ENCODE measurements at places on chromosomes 2 and 18.

GRCh38 chr18:40849886-40850285 lies 1105.1 kb upstream of the PIK3C3 start:
- no peak for DNase-seq

GRCh38 chr2:152499896-152500735 lies 165.1 kb downstream of the FMNL2 start:
- no peak for DNase-seq

DNA sequence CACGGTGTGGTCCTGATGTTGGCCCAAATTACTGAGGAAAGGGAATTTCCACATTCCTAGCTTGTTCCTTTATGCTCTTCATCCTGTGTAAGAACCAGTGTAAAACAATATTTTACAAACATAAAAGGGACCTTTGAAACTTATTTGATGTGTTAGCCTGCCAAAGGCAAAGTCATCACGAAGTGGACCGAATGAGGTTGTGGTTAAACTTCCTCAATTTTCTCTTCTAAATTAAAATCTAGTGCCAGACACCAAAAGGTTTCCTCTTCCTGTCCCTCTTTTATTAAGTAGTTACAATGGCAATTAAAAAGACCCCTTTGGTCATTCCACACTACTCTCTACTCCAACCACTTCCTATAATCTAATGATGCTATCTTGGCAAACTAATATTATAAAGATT lies 279.8 kb downstream of the AFF3 start:
- no peak for DNase-seq

DNA sequence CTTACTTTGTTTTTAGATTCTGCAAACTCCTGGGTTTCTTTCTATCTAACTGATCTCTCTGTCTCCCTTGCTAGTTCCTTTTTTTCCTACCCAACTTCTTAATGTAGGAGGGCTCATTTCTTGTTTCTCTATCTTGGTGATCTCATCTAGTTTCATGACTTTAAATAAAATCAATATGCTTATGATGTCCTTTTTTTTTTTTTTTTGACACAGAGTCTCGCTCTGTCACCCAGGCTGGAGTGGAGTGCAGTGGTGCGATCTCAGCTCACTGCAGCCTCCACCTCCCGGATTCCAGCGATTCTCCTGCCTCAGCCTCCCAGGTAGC lies 42.2 kb upstream of the IL1RL1 start:
- DNase-seq = no peak

- DNase-seq = no peak
Observed at GRCh38 chr2:32760628-32761027, 132.8 kb downstream of the TTC27 start.

DNA sequence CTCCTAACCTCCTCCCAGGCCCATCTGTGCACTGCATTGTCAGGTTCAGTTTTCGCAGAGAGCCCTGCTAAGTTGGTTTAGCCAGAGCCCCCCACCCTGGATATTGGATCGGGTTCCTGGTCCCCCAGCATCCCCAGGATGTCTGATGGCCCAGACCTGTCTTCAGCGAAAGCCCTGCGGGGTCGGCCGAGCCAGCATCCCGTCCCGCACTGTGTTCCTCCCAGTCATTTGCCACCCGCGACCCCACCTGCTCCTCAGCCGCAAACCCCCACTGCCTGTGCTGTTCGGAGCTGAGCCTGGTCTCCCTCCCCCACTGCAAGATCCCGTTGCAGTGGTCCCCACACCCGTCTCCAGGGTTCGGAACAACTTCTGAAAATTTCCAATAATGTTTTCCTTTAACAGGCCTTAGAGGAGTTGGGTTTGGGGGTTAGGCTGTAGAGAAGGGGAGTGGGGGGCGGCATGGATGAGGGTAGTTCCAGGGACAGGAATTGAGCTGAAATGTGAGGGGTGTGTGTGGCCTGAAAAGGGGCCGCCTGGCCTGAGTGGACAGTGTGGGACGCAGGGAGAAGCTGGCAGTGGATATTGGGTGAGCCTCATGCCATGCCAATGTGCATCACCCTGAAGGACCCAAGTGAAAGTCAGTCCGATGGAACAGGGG lies 1.6 kb upstream of the COPS9 start:
- no peak for DNase-seq

GRCh38 chr2:240819126-240819857 lies 727 bp downstream of the KIF1A start:
- DNase-seq = no peak

- DNase-seq = no peak
Observed at GRCh38 chr2:238140040-238140439, 1.6 kb downstream of the KLHL30 start.

GRCh38 chr2:226799976-226800940 lies 638 bp upstream of the IRS1 start:
- no peak for DNase-seq

- DNase-seq = no peak
Observed at GRCh38 chr2:4445821-4446220, 742.4 kb downstream of the DCDC2C start.

DNA sequence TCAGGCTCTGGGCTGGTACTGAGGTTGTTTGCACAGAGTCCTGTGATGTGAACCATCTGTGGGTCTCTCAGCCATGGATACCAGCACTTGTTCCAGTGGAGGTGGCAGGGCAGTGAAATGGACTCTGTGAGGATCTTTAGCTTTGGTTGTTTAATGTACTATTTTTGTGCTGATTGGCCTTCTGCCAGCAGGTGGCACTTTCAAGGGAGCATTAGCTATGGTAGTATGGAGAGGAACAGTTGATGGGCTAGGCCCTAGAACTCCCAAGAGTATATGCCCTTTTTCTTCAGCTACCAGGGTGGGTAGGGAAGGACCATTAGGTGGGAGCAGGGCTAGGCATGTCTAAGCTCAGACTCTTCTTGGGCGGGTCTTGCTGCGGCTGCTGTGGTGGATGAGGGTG lies 257.0 kb upstream of the GYPC start:
- DNase-seq = no peak

- no peak for DNase-seq
Observed at GRCh38 chr2:240359695-240360094, 75.8 kb upstream of the GPC1 start.

- no peak for DNase-seq
Observed at GRCh38 chr2:211089127-211089526, 532.7 kb downstream of the CPS1 start.

DNA sequence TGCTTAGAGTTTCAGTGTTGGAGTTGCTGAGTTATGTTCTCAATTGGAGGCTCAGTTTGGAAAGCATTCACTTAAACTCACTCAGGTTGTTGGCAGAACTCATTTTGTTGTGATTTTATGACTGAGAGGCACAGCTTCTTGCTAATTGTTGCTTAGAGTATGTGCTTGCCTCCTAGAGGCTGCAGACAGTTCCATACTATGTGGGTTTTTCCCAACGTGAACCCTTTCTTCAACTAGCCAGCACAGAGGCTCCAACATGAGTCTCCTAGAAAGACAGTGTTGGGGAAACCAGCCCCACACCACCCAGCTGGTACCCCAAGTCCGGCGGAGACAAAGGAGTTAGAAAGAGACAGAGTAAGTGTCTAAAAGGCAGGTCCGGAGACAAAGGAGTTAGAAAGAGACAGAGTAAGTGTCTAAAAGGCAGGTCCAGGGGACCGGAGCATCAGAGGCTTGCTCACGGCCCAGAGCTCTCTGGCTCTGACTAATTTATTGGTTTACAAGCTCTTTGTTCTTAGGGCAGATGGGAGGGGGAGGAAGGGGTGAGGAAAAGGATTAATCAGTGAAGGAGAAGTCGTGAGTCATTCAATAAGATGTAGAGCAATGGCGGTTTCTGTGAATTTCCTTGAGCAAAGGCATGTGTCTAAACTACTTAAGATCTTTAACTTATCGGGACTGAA lies 999.7 kb upstream of the LRRTM1 start:
- no peak for DNase-seq

DNA sequence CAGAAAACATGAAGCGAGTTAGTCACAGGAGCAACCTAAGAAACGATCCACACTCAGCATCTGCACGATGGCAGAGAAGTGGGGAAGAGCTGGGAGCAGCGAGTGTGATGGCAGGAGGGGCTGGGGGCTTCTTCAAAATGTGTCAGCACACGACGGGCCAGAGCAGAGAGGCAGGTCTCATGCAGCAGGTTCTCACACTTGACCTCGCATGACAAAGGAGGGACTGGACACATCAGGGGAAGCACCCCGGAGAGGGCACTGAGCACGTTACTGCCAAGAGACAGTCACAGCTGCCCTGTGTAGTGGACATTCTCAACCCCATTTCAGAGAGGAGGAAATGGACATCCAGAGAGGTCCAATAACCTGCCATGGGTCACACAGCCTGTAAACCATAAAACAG lies 104.1 kb upstream of the CAPN13 start:
- no peak for DNase-seq

- DNase-seq = no peak
Observed at GRCh38 chr2:219995991-219996765, 368.7 kb downstream of the SLC4A3 start.

- DNase-seq = no peak
Observed at GRCh38 chr18:63725682-63726480, 23.1 kb downstream of the SERPINB11 start.

GRCh38 chr2:167424803-167425755 lies 536.8 kb downstream of the XIRP2 start:
- no peak for DNase-seq

GRCh38 chr18:34773961-34774766 lies 64.1 kb downstream of the DTNA start:
- no peak for DNase-seq

GRCh38 chr2:143524119-143524553 lies 394.9 kb downstream of the ARHGAP15 start:
- DNase-seq = no peak

GRCh38 chr2:149861034-149861433 lies 273.5 kb upstream of the MMADHC start:
- no peak for DNase-seq

- DNase-seq = no peak
Observed at GRCh38 chr2:213678437-213679218, 394.4 kb downstream of the SPAG16 start.

- DNase-seq = no peak
Observed at GRCh38 chr2:207296265-207296948, 130.7 kb upstream of the KLF7 start.

DNA sequence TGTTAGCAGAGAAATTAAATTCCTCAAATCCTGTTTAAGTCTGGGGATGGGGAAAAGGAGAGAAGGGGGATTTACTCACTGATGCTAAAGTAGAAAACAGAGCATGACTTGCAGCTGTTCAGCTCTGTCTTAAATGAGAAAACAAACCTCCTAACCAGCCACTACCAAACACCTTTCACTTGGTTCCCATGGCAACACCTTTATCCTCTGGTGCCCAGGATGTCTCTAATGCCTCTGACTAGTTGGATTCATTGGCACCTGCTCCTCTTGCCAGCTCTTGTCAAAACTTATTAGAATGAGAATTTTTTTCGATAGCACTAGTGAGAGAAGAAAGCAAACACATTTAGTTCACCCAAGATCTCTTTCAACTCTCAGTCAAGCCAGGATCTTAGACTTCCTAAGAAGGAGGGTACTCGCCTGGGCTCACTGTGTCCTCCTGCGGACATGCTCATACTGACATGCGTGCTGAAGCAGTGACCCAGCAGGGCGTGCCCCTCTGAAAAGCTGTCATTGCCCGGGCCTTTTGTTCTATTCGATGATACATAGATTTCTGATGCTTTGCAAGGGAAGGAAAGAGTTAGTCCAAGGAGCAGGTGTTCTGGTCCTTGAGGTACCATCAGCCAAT lies 656.0 kb upstream of the CELF4 start:
- no peak for DNase-seq

DNA sequence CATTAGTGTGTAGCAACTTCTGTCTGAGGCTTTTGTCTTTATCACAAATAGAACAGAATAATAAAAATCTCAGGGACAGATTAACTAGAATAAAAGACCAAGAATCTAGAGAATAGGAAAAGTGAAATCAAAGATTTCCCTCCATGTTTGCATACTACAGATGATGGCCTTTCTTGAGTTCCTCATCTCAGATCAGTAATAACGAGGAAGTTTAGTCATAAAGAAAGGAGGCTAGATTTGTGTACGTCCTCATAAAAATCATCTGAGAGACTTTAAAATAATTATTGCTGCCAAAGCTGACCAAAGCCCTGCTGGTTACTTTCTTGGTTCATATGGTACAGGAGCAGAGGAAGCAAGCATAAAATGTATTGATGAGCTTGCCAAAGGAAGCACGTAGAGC lies 117.3 kb downstream of the MIB1 start:
- DNase-seq = no peak

GRCh38 chr18:12327510-12328178 lies 19.6 kb downstream of the TUBB6 start:
- DNase-seq = peak; percentile 51

DNA sequence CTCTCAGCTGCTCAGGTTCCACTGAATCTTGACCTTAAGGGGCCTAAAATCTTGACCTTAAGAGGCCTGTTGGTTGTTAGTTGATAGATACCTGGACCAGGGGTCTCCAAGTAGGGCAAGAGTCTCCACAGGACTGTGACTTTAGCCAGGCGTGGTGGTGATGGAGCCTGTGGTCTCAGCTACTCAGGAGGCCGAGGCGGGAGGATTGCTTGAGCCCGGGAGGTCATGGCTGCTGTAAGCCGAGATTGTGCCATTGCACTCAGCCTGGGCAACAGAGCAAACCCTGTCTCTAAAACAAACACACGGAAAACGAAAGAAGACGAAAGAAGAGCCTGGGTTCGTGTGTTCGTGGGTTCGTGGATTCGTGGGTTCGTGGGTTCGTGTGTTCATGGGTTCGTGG lies 120.2 kb upstream of the CTDP1 start:
- no peak for DNase-seq

DNA sequence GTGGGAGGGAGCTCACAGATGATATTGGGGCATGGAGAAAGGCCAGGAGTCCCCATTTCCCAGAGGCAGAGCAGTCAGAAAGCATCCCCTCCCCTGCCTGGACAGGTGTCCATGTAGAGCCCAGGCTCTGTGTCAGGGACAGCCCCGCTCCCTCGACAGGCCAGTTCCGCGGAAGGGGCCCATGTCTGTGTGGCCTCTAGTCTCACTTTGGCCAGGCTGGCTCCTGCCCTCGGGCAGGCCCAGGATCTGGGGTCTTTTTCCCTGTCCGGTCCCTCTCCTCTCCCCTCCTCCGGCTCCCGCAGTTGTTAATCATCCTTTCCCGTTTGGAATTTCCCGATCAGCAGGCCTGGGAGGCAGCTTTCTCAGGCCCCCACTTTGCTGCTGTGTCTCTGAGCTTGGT lies 20.4 kb upstream of the PDIA6 start:
- no peak for DNase-seq

DNA sequence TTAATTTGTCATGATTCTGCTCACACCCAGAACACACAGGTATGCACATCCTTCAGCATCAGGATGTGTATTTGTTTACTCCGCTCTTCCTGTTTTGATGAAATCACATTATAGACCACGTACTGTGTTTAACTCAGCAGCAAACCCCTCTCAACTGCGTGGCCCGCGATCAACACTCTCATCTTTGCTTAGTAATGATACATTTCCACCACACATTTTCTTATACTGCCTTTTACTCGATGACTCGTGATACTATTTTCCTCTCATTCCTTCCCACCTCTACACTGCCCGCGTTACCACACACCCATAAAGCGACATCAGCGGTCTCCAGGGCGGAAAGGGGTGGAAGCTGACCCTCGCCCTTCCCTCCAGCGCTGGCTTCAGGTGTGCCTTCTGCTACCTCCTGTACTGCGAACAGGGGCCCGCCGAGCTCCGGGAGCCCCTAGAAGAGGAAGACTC lies 1.3 kb downstream of the NETO1 start:
- DNase-seq = no peak

Measured in stimulated activated naive CD4-positive, alpha-beta T cell treated with Interleukin-2 at 50 U/mL for 16 hours (primary cell).